ENCODE measurements at places on chromosomes 11 and 22.

GRCh38 chr11:11841116-11841722 lies 553 bp upstream of the USP47 start:
- peak; percentile 70 for DNase-seq

GRCh38 chr22:41966607-41967240 lies 2.5 kb upstream of the SEPTIN3 start:
- no peak for DNase-seq

DNA sequence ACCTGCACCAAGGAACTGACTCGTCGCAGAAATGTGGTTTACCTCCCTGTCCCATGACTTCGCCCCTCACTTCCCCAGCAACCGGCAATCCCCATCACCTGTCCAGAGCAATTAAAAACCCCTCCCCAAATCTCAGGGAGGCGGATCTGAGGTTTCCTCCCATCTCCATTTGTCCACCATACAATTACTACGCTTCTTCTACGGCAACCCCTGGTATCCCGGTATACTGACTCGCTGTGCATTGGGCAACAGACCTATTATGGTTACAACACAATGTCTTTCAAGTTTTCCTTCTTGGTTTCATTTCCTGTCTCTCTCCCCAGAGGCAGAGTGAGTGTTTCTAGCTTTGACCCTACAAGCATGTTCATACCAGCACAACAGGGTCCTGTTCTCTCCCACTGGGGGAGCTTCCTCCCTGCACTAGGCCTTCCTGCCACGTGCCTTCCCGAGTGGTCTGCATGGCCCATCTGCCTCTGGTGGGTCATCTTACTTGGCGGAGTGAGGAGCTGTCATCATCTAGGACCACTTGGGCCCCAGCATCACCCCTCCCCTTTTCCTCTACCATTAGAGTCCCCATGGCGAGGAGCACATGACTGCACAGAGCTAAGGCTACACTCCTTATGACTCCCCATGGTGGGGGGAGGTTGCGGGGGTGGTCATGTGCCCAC lies 30.3 kb upstream of the NAP1L4 start:
- DNase-seq = no peak

DNA sequence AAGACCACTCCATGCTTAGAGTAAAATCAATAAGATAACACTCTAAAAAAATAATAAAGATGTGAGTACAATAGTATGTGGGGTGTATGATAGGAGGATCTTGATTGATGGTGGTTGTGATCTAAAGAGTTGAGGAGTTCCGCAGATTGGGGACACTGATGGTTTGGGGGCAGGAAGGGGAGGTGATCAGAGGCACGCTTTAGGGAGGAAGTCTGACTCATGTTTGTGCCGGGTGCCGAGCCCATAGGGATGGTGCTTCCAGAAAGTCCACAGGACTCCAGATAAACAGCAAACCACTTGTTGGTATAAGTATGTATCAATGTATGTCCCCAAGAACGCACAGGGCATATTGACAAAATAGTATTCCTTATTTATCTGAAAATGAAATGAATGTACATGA lies 27.5 kb downstream of the LINC01488 start:
- no peak for DNase-seq

DNA sequence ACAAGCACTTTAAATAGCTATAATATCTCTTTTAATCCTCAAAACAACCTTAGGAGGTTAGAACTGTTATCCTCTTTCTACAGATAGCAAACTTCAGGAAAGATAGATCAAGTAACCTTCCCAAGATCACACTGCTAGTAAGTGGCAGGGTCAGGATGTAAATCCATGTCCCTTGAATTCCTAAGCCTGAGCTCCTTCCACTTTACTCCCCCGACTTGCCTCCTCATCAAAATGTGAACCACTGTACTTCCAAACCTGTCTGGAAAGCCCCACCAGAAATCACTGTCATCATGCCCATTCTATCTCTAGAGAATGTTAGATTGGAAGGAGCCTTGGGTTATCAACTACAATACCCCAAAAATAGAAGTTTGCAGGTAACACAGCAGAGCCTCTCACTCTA lies 33.7 kb downstream of the ME3 start:
- DNase-seq = no peak

GRCh38 chr11:130859886-130860285 lies 56.4 kb downstream of the SNX19 start:
- no peak for DNase-seq

GRCh38 chr11:67111261-67111660 lies 7.8 kb upstream of the KDM2A start:
- DNase-seq = no peak

- no peak for DNase-seq
Observed at GRCh38 chr22:29112681-29113080, 39.8 kb downstream of the KREMEN1 start.
